Suprapubic skin (tissue), 4 donors: ENCODE measurements at places on chromosomes 6 and 20.
A peak's percentile ranks its signal among the peaks of the same experiment; 100 is the strongest.

DNA sequence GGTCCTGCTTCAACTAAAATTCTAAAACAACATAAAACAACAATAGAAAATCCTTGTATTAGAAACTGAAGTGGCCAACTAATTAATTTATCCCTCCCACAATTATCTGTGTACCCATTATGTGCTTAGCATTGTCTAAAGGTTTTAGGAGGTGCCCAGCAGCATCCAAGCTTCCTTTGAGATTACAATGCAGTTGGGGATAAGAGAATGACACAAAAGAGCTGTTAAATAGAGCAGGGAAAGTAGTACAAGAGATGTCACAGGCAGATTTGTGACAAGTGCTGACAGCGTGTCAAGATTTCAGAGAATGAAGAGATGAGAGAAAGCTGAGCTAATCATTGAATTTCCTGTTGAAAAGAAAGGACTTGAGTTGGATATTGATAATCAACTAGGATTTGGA, 204.8 kb downstream of the OTOR start:
- H3K4me1 ChIP-seq = no peaks in the 10 kb centered on the region
- H3K36me3 ChIP-seq = no peaks in the 10 kb centered on the region
- H3K27me3 ChIP-seq = no peaks in the 10 kb centered on the region

DNA sequence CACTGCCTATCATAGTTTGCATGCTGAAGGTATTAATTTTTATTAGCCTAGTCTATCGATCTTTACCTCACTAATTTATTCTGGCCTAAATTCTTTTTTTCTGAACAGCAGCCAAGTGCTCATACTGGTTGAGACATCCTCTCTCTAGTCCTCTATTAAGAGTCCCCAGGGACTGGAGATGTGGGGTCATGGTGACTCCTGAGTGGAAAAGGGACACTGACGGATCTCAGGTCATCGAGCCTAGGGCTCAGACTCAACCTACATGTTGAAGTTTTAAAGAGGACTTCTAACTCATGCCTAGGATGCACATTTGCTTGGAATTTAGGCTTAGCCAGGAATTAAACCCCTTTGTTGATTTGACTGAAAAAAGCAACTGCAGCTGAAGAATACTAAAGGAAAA, 378.1 kb downstream of the BTBD9 start:
- no peaks in the 10 kb centered on the region for H3K4me1 ChIP-seq
- DNase-seq = no peak
- no peak overlapping the region for H3K4me3 ChIP-seq
- no peak overlapping the region for H3K27ac ChIP-seq

DNA sequence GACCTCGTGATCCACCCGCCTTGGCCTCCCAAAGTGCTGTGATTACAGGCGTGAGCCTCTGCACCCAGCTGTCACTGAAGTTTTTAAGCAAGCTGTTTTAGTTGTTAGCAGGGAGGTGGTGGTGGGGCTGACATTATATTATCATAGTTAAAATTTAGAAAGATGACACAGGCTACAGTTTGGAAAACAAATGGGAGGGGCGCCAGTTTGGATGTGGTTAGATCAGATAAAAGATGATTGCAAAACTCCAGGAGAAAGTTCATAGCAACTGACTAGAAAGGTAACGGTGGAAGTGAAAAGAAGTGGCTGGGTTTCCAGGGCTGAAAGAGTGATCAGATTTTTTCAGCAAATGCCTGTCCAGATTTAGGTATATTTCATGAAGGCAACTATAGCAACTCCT, 311.9 kb upstream of the CITED2 start:
- H3K4me1 ChIP-seq = peaks cover 7% of the 10 kb centered on the region
- H3K27me3 ChIP-seq = no peaks in the 10 kb centered on the region
- H3K36me3 ChIP-seq = no peaks in the 10 kb centered on the region
- H3K4me3 ChIP-seq = no peak overlapping the region

DNA sequence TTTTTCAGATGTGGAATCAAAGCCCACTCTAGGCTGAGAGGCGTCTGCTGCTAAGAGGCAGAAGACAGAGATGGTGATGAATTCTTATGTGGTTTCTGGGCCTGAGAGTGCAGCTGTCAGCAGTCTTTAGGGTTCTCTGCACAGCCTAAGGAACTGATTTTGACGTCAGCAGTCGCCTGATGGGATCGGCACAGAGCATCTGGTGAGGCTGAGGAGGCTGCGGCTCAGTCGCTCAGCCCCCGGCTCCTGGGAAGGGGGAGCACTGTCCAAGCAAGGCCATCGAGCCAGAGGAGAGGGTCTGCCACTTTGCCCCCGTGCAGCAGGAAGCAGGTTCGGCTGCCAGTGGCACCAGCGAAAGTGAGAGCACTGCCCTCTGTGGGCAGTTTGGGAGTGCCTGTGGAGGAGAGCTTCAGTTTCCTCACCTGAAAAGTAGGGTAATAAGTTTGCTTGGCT, 92.5 kb downstream of the TCP11 start:
- peak overlapping the region; percentile 90 for H3K27ac ChIP-seq
- H3K27me3 ChIP-seq = no peaks in the 10 kb centered on the region
- DNase-seq = no peak

DNA sequence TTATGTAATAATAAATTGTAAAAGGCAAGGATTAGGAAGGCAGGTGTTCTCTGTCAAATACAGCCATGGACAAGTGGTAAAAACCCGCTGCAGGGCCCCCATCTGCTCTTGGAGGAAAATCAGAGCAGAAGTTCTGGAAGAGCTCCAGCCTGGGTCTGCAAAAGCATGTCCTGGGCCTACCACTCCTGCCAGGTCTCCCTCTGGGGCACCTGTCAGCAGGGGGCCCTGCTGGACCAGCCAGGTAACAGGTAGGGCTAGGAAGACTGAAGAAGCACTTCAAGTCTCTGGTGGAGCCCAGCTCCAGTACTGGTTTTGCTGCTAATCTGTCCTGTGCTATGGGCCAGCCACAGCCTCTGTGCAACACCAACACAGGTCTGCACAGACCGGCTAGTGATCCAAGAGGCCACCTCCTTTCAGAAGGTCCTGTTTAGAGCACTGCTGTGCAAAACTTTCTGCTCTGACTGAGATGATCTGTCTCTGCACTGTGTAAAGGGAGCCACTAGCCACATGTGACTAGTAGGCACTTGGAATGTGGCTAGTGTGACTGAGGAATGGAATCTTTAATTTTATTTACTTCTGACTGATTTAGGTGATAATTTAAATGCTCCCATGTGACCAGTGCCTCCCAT, 30.2 kb downstream of the RRBP1 start:
- H3K27ac ChIP-seq = no peak overlapping the region
- no peaks in the 10 kb centered on the region for H3K27me3 ChIP-seq
- peaks cover 5% of the 10 kb centered on the region for H3K36me3 ChIP-seq
- H3K4me3 ChIP-seq = no peak overlapping the region
- H3K4me1 ChIP-seq = peaks cover 58% of the 10 kb centered on the region

GRCh38 chr6:167951781-167952511, 45.5 kb upstream of the KIF25 start:
- no peak overlapping the region for H3K27ac ChIP-seq
- DNase-seq = no peak
- H3K36me3 ChIP-seq = peaks cover 70% of the 10 kb centered on the region
- no peaks in the 10 kb centered on the region for H3K4me1 ChIP-seq
- H3K4me3 ChIP-seq = no peak overlapping the region

DNA sequence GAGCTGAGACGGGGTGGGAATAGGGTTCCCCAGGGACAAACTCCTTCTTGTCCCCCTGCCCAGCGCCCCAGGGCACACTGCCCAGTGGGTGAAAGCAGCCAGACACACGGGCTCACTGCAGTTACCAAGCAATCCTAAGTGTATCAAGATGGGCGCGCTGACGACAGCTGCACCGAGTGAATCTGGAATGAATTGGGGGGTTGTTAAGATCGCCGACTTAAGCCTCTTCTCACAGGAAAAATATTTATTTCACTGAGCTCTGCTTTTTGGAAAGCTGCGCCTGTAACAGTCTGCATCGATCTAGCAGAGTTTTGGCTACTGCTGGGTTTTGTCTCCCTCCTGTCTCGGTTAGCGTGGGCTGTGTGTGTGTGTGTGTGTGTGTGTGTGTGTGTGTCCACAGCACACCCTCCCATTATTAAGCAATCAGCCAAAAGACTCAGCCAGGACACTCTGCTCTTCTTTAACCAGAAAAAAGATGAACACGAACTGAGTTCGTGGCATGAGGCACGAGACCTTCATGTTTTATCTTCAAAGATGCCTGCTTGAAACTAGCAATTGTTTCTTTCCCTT, 35.9 kb downstream of the RIPOR3 start:
- H3K36me3 ChIP-seq = no peaks in the 10 kb centered on the region
- DNase-seq = peak; percentile 81
- no peak overlapping the region for H3K4me3 ChIP-seq
- H3K27me3 ChIP-seq = no peaks in the 10 kb centered on the region
